Stimulated activated CD4-positive, alpha-beta T cell treated with anti-CD3 and anti-CD28 coated beads, Interleukin-1b, Interleukin-23, amount 100 ng/mL, for 1 hour (primary cell): ENCODE measurements at places on chromosomes 2 and 18.

GRCh38 chr2:240685771-240686371, 3.2 kb upstream of the AQP12B start:
- no peak for DNase-seq

DNA sequence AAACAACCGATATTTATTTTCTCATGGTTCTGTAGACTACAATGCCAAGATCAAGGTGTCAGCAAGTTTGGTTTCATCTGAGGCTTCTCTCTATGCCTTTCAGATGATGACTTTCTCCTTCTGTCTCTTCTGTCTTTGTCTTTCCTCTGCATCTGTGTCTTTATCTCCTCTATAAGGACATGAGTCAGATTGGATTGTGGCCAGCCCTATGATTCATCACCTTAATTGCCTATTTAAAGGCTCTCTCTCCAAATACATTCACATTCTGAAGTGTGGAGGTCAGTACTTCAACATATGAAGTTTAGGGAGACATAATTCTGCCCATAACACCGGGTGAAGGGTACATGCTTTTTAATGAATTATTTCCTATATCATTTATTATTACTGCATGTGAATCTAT, 71.2 kb upstream of the CNTNAP5 start:
- DNase-seq, result no peak

GRCh38 chr18:24659827-24660720, 199.6 kb downstream of the HRH4 start:
- DNase-seq, result no peak

DNA sequence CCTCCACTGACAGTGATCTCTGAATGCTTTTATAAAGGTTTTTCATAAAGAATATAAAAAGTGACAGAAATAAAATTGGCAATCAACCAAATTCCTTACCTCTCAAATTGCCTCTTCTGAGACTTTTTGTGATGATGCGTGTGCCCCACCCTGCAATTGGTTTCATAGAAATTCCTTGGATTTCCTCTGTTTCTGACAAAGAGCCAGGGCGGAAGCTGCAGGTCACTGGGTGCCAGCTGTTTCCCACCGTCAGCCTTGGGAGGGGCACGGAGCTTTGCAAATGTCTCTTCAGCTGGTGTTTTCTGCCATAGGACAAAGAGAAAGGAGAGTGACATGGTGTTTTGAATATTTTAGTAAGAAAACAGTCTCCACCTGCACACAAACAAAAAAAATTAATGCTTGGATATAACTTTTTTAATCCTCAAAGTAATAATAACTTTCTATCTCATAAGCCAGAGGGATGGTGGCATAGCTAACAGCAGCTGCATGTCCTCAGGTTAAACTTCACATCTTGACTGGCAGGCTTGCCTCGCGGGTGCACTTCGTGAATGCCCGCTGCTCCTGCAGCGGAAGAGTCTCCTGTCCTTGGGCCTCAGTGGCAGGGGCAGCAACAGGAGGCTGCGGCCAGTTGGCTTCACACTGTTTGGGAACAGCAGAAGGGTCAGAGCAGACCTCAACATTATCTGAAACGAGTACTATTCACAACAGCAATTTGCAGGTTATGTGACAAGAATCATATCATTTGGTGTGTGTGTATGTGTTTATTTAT, 24.7 kb downstream of the AGAP1 start:
- DNase-seq, result no peak

DNA sequence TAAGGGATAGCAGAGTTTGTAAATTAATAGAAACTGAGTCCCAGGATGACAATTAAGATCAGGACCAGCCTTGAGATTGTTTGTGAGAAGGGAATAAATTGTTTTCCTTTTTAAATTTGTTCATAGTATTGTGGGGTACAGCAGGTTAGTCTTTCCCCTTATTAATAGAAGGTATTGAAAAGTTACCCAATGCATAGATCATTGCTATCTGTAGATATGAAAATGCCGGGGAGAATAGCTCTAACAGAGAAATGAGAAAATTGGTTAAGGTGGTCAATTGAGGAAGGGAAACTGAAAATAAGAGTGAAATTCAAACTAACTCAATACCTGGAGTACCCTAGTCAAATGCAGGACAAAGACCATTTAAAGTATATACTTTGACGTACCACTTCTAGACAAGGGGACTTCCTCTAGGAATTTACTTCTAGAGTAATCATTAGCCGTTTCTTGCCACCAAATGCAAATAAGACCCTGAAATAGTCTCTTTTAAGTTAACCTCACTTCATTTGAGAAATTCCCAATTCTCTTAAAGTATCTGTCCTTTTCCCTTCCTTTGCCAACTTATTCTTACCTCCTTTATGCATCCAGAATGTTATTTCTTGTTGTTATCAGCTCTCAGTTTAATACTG, 1224.4 kb upstream of the LRRTM1 start:
- DNase-seq, result no peak

- no peak for DNase-seq
These were observed 23.7 kb upstream of the TAF1B start for GRCh38 chr2:9819551-9819950.

- DNase-seq, result no peak
These were observed 181.6 kb downstream of the GULP1 start for GRCh38 chr2:188473306-188473705.

DNA sequence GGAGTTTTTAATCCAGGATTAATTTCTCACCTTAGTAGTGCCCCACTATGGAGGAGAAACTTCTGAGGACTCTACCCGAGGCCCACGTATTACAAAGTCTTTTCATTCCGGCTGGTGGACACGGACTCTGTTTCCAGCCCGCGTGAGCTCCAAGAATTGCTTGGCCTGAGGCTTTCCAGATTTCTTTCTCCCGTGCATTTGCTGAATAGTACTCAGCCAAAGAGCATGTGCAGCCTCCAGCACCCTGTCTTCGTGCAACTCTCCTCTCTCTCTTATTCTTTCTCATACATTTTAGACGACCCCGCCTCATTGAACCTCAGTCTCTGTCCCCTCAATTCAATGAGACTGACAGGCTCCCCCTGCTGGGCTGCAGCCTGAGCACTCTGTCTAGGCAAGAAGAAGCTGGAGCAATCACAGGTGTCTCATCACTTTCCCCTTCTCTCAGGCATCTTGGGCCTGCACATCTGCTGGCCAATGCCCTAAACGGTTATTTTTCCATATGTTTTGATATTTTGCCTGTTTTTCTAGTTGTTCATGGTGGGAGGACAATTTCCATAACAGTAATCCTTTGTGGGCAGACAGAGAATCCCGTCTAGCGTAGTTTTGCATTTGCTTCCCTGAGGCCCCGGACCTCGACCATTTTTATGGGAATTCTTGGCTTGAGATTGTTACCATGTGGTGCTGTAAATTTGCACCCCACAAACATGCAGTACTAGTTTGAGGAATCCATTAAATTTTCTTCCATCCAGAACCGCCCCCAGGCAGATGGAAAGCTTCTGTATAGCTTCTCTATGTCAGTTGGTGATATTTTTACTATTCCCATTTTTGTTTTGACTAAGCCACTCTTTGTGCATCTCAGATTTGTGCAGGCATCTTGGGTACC, 50.1 kb upstream of the LPIN2 start:
- peak; percentile 31 for DNase-seq

- DNase-seq, result no peak
These were observed 1267.1 kb downstream of the LRP1B start for GRCh38 chr2:140863713-140864112.

DNA sequence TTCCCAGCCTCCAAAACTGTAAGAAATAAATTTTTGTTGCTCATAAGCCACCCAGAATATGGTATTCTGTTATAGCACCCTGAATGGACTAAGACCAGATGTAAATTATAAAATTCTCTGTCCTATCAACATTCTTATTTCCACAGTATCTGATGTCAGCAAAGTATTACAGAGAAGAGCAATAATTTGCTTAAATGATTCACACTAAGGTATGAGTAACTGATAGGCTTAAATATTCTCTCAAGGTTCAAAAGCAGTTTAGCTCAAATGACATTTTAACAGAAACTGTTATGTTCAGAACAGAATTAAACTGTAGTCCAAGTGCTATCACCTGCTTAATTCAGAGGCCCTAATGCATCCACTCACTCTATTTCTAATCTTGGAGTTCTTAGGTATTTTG, 12.8 kb downstream of the SESTD1 start:
- no peak for DNase-seq

- DNase-seq, result no peak
These were observed 68.3 kb upstream of the MAPRE2 start for GRCh38 chr18:34972765-34973414.

- no peak for DNase-seq
These were observed 12.2 kb downstream of the ICOS start for GRCh38 chr2:203948733-203949132.

- no peak for DNase-seq
These were observed 100.9 kb upstream of the SERTAD2 start for GRCh38 chr2:64754570-64754969.

DNA sequence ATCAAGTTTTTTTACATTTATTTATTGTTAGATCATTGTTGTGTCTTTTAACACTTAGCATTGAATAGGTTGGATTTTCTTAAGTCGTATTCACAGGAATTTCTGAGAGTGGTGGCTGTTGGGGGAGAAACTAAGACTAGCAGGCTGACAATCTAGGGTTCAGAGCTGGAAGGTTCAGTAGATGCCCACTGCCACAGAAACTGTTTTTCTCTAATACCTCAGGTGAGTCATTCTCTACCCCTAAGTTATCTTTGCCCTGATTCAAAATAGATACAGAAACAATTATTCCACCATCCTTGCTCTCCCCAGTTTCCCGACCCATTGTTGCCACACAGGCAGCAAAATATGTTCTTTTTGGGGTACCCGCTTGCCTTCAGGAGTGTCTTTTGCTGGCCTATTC, 870.8 kb upstream of the ID2 start:
- DNase-seq, result no peak

DNA sequence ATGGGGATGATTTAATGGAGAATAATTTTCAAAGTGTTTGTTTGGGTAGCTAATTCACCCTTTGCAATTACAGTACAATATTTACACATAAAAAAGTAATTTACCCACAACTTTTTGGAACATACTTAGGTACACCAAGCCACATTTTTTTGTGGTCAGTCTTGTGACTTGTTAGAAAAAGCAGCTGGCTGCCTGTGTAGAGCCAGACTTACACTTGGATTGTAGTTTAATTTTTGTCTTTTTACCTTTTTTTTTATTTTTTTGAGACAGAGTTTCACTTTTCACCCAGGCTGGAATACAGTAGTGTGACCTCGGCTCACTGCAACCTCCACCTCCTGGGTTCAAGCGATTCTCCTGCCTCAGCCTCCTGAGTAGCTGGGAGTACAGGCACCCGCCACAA, 45.4 kb downstream of the RALBP1 start:
- DNase-seq, result no peak

DNA sequence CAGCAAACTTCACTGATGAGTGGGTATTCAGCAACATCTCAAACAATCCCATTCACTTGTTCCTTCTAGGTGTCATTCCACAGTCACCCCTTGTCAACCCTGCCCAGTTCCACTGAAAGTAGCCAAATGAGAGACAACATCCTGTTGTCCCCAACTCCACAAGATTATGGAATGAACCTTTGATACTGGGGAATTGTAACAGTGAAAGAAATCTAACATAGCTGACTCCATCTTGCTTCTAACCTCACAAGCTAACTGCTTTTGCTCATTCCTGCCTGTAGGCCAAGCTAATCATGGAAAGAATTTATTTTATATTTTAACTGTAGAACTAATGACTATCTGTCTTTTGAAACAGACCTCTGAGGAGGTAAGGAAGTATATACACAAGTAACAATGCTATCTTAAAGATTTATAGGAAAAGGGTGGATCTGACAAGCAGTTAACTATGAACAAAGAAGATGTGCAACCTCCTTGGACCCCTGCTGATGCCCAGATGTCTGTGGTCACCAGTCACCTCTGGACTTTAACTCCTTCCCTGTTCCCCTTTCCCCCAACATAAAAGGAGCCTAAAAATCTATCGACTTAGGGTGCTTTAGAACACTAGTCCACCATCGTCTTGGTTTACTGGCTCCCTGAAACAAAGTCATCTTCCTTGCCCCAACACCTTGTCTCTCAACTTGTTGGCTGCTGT, 6.9 kb upstream of the ANXA4 start:
- DNase-seq, result no peak

- no peak for DNase-seq
These were observed 237.5 kb upstream of the CHAC2 start for GRCh38 chr2:53530126-53530525.

GRCh38 chr2:25419678-25420242, 78.0 kb upstream of the DNMT3A start:
- no peak for DNase-seq

DNA sequence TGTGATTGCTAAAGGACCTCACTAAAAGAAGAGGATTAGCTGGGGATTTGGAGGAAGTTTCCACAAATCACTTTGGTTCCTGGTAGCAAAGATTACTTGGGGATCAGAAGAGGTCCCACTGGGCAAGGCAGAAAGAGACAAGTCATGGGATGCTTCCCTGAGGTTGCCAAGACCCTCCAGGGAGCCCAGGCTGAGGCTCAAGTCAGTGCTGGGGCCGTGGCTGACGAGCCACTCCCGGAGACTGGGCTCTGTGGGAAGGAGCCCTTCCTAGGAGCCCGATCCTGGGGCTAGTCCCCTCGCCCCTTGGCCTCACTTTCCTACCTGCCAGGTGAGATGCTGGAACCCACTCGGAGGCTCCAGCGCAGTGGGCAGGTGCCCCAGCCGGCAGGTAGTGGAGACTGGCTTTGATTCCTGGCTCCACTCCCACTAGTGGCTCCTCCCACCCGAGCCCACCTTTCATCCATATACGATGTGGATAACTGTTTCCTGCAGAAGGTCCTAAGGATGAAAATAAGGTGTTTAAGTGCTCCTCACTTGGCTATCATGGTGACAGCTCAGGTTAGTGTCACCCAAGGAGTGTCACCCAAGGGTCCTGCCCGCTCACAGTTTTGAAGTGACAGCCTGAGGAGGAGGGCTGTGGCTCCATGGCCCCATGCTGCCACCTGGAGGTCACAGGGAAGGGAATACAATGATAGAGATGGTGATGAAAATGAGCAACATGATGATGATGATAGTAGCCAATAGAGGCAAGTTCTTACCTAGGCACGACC, 100.5 kb downstream of the CAPN13 start:
- DNase-seq, result peak; percentile 41

DNA sequence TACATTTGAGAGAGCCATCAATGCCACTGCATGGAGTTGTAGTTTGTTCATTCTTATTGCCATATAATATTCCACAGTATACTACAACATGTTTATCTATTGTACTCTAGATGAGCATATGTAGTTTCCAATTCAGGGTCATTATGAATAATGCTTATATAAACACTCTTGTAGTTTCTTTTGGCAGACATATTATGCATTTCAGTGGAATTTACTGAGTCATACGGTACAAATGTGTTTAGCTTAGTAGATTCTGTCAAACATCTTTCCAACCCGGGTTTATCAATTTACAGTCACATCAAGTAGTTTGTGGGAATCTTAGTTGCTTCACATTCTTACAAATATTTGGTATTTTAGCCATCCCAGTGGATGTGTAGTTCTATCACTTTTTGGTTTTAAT, 161.1 kb downstream of the KCNH7 start:
- no peak for DNase-seq

- DNase-seq, result no peak
These were observed 368.5 kb downstream of the ZEB2 start for GRCh38 chr2:144151405-144151804.

DNA sequence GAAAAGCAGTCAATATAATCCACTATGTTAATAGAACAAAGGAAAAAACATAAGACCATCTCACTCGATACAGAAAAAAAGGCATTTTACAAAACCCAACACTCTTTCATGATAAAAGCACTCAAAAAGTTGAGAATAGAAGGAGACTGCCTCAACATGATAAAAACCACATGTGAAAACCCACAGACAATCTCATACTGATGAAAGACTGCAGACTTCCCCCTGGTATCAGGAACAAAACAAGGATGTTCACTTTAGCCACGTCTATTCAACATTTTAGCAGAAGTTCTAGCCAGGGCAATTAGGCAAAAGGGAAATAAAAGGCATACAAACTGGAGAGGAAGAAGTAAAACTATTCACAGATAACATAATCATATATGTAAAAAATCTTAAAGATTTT, 285.9 kb downstream of the EIPR1 start:
- no peak for DNase-seq
